H1 (cell line): ENCODE measurements at places on chromosomes 11 and 22. TPM values are rescaled to one million over a fixed set of nuclear protein-coding genes. Genes with fewer than 3 reads are reported as not detected.

APOBEC3C gene
- total RNA-seq: 23.3 and 23.7 TPM in 2 replicates

TRIM49C gene
- not detected in 2 replicates for total RNA-seq

GRCh38 chr11:11318461-11318860 lies 34.6 kb downstream of the CSNK2A3 start:
- no peak for DNase-seq

DNA sequence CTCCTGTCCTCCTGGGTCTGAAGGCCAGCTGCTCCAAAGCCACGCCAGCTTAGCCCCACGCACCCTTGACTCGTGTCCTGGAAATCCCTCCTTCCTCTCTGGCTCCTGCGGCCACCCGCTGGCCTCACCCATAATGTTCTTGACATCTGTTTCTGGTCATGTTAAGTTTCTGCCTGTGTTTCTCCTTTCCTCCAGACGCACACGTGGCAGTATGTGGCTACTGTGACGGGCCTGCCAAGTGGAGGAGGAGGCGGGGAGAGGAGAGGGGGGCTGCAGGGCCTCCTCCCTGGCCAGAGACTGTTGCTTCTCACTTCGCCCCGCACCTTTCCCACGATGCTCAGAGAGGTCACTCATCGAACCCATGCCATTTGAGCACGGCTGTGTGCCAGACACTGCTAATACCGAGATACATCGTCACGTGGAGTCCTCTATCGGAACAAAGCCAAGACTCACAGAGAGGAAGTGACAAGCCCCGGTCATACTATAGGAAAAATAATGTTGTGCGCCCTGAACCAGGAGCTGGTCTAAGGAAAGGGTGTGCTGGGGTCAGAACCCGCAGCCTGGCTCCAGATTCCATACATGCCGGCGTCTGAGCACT lies 11.5 kb downstream of the C1QTNF6 start:
- DNase-seq: no peak

- DNase-seq: no peak
Measured at GRCh38 chr22:23514322-23515038, 65.6 kb downstream of the IGLL1 start.

GRCh38 chr11:10551290-10551592 lies 10.3 kb upstream of the RNF141 start:
- DNase-seq: no peak

DNA sequence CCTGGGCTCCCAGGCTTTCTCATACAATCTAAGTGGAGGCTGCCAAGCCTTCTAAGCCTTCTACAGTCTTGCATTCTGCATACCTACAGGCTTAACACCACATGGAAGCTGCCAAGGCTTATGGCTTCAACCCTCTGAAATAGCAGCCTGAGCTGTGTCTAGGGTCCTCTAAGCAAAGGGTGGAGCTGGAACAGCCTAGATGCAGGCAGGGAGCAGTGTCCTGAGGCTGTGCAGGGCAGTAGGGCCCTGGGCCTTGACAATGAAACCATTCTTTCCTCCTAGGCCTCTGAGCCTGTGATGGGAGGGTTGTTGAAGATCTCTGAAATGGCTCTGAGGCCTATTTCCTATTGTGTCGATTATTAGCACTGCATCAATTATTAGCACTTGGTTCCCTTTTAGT lies 150.9 kb upstream of the GRK3 start:
- no peak for DNase-seq

- no peak for DNase-seq
Measured at GRCh38 chr11:12930850-12931249, 78.3 kb upstream of the RASSF10 start.

DNA sequence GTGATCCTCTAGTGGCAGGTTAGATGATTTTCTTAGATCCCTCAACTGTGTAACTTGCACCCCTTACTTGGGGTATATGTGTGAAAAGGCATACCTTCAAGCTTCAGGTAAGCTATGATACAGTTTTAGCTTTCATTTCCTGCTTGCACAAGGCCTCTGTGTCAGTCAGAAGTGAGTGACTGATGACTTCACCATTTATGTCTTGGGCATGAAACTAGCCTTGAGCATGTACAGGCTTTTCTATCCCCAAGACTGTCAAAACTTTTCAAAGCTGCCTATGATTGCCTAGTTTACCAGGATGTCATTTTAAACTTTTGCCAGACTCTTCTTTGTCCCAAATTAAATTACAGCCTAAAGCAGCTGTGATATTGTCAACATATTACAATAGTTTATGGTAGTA lies 286.1 kb upstream of the CNTN5 start:
- DNase-seq: no peak
